ENCODE measurements at places on chromosomes 7 and 10. TPM values are rescaled to one million over a fixed set of nuclear protein-coding genes. Genes with fewer than 3 reads are reported as not detected.

- DNase-seq, result no peak
Observed at GRCh38 chr7:15407910-15408309, 153.9 kb downstream of the AGMO start.

GRCh38 chr7:149427893-149428292 is 33.0 kb downstream of the ZNF777 start:
- no peak for DNase-seq

GRCh38 chr7:1247527-1248041 is 14.9 kb downstream of the UNCX start:
- DNase-seq, result no peak

- DNase-seq, result no peak
Observed at GRCh38 chr7:19988860-19989259, 215.4 kb upstream of the TMEM196 start.

GRCh38 chr10:36023939-36024338 is 381.8 kb upstream of the FZD8 start:
- peak; percentile 11 for DNase-seq

- no peak for DNase-seq
Observed at GRCh38 chr7:1022801-1023465, 21.4 kb upstream of the GPR146 start.

DNA sequence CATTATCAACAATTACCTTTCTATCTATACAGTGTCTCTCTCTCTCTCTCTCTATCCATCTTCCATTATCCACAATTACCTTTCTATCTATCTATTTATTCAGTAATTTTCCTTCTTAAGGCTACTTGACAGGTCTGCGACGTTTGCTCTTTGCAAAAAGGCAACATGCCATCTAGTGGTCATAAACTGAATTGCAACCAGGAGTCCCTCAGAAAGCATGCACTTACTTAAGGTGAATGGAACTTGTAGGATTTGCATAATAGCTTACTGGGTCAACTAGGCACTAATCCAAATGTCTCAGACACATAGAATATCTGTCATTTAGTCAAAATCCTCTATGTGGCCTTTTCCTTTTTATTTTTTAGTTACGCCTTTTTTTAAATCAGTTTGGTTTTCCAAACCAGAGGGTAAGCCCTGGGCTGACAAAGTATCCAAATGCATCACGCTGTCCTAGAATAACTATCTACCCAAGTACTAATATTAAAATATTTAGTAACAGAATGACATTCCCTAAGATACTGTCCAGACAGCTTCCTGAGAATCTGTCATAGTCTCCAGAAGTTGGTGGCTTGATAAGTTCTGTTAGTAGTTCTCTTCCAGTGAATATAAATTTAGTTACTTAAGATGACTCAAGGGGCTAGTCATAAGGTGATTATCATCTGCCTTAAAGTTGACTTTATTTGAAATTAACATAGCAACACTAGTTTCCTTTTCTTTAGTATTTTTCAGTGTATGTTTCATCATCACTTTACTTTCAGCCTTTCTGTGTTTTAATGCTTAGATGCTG is 208.3 kb downstream of the PPP1R3A start:
- DNase-seq, result peak; percentile 66

DNA sequence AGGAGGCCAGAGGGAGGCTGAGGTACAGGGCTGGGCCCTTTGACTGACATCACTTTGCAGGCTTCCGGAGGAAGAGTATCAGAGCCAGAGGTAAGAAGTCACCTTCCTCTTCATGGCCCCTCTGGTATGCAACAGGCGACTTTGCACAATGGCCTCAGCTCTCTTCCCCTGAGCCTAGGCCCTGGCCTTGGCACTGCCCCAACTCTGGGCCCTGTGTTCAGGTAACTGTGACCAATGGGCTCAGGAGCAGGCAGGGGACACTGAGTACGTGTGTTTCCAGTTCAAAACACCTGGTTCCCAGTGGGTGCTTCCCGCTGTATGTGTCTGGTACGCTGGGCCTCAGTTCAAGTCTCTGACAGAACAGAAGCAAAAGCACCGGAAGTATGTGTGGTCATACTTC is 12.1 kb upstream of the PAX2 start:
- DNase-seq, result no peak

DNA sequence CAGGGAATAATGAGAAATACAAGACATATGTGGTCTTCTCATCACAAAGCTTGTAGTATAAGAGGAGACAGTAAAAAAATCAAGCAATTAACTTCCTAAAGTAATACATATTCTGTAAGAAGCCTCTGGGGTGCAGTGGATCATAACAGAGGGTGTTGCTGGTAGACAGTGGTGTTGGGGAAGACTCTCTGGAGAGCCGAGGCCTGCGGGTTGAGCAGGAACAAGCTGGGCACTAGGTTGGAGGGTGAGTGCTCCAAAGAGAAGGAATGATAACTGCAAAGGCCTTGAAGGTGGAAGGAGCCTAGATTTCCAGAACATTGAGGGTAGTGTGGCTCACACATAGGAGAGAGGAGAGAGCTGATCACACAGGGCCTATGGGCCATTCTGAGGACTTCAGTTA is 1.5 kb downstream of the GIMAP4 start:
- DNase-seq, result no peak

DNA sequence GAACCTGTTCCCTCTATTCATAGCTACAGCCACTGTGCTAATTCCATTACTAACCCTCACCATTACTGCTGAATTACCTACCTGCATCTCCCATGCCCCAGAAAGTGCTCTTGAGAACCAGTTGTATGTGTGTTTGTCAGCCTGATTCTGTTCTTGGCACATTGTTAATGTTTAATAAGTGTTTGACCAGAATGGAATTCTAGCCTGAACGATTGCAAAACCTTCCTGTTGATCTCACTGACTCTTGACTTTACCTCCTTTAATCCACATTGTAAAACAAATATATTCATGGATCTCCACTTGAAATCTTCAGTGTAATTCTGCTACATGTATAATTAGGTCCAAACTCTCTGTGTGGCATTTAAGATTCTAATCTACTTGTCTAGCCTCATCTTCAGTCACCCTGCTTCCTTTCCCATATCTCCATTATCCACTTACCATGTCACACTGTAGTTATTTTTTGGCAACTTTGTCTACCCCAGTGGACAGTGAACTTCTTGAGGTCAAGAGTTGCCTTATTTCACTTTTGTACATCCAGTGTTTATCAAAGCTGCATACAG is 4.9 kb downstream of the ZNF277 start:
- no peak for DNase-seq

DNA sequence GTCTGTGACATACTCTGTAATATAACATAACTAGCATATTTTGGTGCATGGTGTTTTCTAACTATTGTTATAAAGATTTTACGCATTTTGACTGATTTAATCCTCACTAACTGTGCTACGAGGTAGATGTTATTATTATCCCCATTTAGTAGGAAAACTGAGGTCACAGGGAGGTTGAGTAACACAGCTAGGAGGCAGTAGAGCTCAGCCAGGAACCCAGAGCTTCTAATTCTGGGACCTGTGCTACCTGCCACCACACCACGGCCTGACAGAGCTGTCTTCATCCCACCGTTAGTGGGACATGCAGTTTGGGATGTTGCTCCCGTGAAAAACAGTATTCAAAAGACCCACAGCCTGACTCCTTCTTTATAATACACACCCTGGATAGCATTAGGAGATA is 962.5 kb downstream of the CNTNAP2 start:
- DNase-seq, result no peak

GRCh38 chr7:34163956-34164355 is 258.6 kb downstream of the BMPER start:
- DNase-seq, result no peak

DNA sequence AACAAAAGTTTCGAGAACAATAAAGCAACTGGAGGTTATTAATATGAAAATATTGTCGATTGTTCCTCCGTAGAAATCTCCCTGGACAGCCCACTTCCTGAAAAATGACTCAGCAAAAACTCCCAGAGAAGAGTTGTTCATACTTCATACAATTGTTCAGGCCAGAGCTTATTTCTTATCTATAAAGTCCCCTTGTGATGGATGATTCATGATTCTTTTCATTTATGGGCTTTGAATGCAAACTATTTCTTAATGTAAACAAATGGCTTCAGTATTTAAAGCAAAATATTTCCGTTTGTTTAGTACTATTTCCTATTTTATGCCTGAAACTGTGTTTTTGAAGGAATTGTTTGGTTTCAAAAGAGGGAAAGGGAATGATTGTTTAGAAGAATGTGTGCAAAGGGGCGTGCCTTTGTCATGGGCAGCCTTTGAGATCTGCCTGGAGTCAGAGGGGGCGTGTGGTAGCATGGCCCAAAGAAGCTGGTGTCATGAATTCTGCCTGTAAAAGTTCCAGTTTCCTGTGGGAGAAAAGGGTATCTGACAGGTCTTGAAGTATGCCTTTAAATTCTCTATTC is 26.2 kb upstream of the EXOC6 start:
- peak; percentile 67 for DNase-seq

- DNase-seq, result no peak
Observed at GRCh38 chr7:43481902-43482678, 100.8 kb upstream of the STK17A start.

GRCh38 chr7:101099969-101100781 is 14.9 kb downstream of the TRIM56 start:
- peak; percentile 96 for DNase-seq

- no peak for DNase-seq
Observed at GRCh38 chr7:116588225-116588624, 63.4 kb downstream of the CAV1 start.

GRCh38 chr10:100636848-100637553 is 101.3 kb downstream of the HIF1AN start:
- DNase-seq, result no peak

- DNase-seq, result no peak
Observed at GRCh38 chr7:45704683-45705016, 130.5 kb downstream of the ADCY1 start.

DNA sequence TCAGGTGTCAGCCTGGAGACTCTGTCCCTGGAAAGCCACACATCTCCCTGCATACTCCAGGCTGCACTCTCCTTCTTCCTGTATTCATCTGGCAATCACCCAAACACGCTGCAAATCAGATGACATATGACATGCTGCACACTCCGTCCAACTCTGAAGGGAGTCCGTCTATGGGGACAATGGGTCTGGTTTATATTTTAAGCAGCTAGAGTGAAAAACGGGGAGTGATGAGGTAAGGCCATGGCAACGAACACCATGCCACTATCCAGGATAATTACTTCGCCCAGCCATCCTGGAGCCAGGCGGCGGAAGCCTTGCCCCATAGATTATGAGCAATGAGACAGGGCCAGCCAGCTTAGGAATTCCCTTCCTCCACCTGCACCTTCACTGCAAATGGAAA is 140.1 kb downstream of the PLXNA4 start:
- DNase-seq, result no peak

DNA sequence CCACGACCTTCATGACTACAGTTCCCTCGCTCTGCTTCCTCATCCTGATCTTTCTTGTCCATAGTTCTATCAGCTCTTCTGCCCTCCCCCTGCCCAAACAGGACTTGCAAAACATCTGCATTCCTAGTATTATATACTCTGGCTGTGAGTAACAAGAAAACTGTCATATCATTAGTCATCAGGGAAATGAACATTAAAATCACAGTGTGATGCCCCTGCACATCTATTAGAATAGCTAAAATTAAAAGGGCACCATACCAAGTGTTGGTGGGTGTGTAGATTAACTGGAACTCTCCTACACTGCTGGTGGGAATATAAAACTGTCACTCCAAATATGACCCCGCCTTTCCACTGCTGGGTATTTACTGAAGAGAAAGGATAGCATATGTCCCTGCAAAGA is 141.8 kb downstream of the C7orf25 start:
- DNase-seq, result no peak

DNA sequence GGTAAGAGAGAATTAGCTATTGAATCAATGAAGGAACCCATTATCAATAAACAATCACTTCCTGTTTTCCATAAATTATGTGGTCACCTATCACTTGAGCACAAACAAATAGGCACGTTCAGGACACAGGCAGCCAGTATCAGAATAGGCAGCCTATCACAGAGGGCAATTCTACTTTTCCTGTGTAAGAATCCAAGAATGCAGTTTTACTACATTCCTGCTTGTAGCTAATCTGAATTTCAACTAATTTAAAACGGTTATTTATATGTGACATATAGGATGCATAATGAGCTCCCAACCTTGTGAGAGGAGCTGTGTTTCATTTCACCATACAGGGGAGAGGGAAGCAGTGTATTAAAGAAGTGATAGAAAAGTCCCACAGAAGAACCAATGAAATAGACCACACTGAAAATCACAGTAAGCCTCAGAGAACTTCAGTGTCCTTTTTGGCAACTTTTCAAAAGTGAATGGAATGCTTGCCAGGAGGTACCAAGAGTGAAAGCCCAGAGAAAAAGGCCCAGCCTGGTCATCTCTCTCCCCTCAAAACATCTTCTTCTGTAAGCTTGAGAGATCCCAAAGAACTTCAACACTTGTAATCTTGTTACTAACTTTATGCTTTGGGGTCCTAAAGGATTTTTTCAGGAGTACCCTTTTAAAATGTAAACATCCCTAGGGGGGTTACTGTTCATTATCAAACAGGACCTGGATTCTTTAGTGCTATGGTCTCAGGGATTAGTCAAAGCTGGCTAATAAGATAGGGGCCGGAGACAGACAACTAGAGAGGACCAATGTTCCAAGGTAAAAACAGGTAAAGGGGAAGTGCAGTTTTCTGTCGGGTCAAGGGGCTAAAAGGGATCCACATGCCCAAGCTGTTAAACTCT is 1.3 kb downstream of the IMMP2L start:
- DNase-seq, result no peak

DNA sequence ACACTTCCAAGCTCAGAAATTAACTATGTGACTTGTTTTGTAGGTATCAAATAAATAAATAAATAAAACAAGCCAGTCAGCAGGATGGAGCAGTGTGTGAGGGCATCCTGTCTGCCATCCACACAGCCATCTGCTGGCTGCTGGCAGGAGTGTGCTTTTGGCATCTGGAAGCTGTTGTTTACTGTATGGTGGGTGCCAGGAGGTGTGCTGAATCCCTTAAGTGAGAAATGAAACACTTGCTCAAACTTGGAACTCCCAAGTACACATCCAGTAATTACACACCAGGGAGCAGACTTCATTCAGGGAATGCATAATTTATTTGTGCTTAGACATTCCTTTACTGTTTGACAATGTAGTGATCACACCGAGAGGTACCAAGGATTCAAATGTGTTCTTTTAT is 16.9 kb upstream of the TAX1BP1 start:
- peak; percentile 53 for DNase-seq

DNA sequence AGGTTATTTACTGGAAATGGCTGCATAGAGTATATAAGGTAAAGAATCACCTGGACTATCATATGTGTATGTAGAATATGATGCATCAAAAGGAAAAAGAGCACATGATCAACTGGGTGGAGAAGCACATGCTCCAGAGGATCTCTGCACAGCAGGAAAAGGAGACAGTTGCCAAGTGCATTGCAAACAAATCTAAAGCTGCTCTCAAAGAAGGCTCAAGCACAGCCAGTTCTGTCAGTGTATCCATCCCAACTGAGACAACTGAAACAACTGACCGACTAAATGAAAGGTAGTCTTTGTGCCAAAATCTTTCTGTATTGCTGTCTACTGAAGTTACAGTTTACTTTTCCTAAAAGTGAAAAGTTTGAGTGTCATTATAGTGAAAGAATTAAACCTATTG is 83.2 kb upstream of the SGCE start:
- DNase-seq, result no peak

CNTNAP2 gene
- total RNA-seq, result 0.15 TPM

EBF3 gene
- total RNA-seq, result not detected

PILRA gene
- total RNA-seq, result 0.40 TPM

NUP42 gene
- total RNA-seq, result 63.0 TPM

ABCB4 gene
- total RNA-seq, result 0.07 TPM

UPK3B gene
- total RNA-seq, result 0.15 TPM

TRIM24 gene
- 10.6 TPM for total RNA-seq

SLC26A5 gene
- total RNA-seq, result not detected

Measured in NCI-H460 (cell line).